ENCODE measurements at places on chromosomes 6 and 20.

DNA sequence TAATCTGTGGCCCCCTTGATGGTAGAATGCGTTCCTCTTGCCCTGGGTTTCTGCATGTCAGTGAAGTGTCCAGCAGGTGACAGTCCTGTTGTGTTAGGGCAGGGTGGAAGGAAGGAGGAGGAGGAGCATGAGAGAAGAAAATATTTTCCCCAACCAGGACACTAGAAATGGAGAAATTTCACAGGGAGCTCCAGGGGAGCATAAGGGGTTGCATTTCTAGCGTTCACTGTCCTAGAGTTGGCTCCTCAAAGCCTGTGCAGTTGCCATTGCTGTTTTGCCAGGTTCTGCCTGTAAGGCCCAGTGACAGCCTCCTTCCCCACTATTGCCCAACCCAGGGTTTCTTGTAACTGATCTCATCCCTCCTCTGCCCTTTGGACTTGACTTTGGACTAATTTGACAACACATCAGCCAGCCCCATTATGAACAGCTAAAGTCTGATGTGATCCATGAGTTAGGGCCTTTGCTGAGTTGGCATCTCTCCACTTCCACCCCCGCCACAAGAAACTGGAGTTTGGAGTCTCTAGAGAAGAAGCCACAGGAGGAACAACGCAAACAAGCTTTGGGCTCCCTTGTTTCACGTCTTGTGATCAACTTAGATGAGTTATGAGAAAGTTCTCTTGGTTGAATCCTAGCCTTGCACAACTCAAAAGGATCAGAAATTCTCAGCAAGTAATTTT is 14.0 kb upstream of the FAM50B start:
- DNase-seq = no peak

DNA sequence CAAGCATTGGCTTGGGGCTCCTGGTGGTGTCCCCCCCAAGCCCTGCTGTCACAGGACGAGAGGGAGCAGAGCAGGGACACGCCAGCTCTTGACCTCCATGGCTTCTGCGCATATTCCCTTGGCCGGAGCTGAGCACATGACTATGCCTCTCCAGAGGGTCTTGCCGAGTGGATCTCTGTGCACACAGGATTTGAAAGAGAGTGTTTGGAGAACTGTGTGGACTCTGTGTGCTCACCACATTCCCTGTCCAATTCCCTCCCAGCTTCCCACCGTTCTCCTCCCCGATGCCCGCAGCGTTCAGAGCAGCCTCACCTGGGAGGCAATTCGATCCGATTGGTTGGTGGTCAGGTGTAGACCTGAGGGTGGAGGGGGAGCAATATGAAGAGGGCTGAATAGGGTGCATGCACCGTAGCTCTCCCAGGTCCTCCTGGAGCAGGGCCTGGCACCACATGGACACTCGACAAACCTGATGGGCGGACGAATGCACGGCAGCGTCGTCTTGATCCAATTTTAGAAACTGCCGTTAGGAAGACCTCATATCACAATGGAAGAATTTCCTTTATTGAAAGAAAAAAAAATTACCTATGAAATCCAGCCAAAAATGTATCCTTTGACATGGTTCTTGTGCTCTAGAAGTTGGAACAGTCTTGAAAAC is 287.8 kb downstream of the CDH4 start:
- DNase-seq = no peak

DNA sequence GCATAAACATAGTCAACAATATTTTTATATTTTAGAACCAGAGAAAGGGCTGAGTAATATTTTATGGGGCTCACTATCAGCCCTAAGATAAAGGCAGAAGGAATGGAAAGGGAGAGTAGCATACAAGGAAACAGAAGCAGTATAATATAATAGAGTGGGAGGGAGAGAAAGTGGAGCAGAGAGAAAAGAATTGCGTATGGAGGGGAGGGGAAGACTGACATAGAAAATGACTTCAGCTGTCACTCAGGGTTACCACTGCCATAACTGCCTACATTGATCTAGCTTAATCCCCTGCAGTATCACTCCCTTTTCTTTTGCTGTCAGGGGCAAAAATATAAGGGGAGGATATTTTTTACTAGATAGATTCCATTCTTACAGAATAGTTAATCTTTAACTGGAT is 1133.5 kb upstream of the MAP3K7 start:
- no peak for DNase-seq

DNA sequence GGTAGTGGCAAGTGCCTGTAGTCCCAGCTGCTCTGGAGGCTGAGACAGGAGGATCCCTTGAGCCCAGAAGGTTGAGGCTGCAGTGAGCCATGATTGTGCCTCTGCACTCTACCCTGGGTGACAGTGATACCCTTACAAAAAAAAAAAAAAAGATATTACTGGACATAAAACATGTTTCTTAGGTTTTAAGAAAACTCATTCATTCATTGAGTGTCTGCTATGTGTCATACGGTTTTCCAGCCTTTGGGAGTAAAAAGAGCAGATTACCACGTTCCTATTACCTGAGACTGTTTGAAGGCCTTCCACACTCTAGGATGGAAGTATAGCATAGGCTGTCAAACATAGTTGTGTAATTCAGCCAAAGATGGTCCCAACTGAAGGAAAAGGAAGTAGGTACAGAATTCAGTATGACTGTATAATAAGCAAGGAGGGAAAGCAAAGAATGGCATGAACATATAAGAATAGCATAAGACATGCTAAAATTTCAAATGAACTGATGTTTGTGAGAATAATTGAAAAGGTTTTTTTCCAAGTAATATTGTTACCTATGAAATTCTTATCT is 22.0 kb downstream of the STXBP5 start:
- no peak for DNase-seq

DNA sequence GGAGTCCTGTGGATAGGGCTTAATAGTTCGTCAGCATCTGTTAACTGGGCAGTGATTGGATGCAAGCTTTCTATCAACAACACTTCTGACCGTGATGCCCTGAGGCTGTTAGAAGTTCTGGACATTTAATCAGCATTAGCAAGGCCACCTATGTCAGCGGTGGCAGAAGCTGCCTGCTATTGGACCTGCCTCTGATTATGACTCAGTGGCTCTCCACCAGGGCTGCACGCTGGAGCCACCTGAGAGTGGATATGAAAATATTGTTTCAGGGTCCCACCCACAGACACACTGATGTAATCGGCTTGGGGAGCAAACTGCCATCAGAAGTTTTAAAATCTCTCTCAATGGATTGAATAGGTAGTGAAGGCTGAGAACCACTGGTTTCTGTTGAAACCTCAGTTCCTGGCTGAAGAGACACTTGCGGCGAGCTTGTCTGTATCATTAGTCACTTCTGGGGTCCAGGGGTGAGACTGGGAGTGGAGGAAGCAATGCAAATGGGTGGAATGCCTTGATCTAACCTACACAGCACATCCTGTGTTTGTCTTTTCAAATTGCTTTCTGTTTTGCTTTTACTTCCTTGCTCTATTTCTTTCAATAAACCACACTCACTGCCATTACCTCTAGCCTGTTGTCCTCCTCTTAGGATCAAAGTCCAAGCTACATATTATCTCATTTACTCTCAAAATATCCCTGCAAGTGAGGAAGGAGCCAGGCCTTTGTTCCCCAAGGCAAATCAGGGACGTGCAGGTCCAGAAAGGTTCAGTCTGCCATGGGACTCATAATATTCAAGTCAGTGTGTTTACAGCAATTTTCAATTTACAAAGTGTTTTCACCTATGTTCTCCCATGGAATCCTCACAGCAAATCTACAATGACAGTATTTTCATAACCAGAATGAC is 4.2 kb downstream of the CLIC5 start:
- peak; percentile 8 for DNase-seq

- peak; percentile 42 for DNase-seq
Measured at GRCh38 chr20:10297684-10298240, 79.1 kb downstream of the SNAP25 start.

DNA sequence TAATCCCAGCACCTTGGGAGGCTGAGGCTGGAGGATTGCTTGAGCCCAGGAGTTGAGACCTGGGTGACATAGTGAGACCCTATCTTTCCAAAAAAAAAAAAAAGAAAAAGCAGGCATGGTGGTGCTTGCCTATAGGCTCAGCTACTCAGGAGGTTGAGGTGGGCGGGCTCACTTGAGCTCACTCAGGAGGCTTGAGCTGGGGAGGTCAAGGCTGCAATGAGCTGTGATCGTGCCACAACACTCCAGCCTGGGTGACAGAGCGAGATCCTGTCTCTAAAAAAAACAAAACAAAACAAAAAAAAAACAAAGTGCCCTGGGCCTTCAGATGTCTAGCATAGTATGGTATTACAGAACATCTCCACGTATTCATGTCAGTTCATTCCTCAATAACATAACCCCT is 42.9 kb downstream of the ZFAND3 start:
- DNase-seq = peak; percentile 30

DNA sequence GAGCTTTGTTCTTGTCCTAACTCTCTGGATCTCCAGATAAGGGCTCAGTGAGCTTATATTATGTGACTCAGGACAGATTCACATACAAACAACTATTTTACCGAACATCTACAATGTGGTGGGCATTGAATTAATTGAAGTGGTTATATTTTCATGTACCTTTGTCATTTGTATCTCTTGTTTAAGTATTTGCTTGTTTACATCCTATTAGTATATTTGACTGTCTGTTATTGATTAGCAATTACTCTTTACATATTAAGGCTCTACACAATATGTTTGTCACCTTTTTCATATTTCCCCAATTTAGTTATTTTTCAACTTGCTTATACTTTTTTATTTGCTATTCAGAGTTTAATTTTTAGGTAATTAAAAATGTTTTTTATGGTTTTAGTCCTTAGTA is 222.4 kb downstream of the TFAP2C start:
- DNase-seq = no peak

GRCh38 chr6:293193-294174 is 1.2 kb downstream of the DUSP22 start:
- no peak for DNase-seq

DNA sequence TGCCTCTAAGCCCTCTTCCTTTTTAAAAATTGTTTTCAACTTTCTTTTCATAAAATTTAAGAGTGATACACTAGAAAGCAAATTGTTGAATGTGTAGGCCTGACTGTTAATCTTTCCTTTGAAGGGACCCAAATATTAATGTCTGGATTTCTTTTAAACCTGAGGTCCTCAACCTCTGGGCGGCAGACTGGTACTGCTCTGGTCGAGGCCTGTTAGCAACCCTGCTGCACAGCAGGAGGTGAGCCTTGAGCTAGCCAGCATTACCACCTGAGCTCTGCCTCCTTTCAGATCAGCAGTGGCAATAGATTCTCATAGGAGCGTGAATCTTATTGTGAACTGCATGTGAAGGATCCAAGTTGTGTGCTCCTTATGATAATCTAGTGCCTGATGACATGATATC is 191.2 kb downstream of the MANEA start:
- DNase-seq = no peak

DNA sequence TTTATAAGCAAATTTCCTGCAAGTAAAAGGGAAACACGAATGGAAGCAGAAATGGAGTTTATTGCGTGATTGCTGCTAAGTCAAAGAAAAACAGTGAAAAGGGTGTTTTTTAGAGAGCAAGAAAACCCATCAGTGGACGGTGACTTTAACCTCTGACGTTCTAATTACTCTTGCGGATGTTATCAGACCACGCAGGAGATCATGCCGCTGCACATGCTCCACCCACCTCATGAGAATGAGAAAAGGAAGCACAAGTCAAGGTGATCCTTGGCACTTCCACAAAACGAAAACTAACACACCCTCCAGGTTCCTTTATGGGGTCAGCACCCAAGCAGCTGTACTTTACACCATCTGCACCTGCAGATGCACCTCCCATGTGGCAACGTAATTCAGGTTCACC is 45.0 kb downstream of the LYRM4 start:
- DNase-seq = no peak

DNA sequence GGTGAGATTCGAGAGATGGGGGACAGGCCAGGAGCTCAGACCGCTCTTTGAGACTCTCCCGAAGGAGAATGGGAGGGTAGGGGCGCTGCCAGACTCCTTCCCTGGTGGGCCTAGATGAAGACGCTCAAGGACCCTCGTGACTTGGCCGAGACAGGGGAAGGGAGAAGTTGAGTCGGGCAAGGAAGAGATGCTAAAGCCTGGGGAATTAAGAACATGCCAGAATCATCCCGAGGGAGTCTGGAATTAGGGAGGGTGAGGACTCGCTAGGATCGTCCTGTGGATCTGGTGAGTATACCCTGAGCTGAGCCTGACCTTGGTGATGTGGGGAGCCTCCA is 529 bp downstream of the UBE2C start:
- DNase-seq = no peak

DNA sequence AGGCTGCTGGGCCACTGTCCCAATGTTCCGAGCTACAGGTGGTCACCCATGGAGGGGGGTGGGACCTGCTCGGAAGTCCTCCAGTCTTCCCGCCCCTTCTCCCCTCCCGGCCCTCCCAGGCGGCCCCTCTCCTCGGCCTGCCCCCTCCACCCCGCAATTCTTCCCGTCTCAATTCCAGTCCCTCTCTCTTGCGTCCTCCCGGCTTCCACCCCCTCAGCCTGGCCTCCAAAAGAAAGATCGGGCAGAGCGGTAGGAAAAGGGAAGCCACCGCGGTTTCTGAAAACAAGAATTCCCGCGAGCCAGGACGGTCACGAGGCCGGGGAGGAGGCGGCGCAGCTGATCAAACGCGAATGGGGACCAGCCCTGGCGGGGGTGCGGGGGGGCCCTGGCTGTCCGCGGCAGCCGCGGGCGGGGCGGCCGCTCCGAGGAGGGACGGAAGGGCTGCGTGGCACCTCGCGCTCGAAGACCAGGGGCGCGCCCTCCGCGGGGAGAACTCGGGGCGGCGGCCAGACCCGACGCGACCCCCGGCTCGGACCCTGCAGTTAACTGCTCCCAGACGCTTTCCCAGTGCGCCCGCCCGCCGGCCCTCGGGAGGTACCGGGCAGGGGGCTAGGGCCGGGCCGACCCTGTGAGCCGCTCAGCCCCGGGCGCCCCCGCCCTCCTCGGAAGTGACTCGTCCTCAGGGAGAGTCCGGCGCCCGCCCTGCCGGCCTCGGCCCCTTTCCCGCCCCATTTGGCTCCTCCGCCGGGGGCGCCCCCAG is 1.0 kb downstream of the PXDC1 start:
- peak; percentile 82 for DNase-seq

- DNase-seq = no peak
Measured at GRCh38 chr6:161270116-161270515, 3.7 kb downstream of the AGPAT4 start.

DNA sequence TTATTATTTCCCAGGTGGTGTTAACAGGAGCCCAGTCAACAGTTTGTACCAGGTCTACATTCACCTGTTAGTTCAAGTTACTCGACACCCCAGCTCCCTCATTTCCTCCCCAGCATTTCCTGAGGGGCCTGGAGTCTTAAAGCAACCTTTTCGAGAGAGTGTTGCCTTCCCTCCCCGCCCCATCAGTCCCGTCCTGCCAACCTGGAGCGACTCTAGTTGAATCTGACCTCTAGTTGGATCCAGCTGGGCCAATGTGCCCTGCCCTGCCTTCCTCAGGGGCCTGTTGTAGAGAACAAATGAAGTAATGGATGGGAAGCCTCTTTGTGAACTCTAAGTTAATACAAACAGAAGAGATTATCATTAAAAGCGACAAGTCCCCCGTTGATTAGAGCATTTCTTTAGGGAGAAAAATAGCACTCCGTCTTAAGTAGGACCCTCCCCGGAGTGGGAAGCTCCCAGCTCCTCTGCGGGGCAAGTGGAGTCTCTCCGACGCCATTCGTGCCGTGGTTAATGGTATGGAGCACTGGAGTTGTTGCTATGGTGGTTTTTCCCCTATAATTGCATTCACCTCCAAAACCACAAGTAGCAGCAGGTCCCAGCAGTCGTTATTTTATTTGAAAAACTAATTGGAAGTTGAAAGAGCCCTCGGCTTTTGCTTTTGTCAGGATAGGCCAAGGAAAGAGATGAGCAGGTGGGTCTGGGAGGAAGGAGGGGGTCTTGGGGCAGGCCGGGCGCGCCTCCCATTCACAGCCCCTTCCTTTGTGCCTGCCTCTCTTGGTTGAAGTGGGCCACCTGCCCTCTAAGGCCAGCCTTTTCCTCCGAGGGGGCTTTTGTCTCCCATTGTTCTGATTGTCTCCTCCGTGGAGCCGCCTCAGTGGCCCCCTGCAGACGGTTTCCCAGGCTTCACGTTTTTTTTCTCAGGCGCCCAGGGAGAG is 16.1 kb downstream of the GHRH start:
- no peak for DNase-seq
